ENCODE measurements at places on chromosomes 12 and 14.

DNA sequence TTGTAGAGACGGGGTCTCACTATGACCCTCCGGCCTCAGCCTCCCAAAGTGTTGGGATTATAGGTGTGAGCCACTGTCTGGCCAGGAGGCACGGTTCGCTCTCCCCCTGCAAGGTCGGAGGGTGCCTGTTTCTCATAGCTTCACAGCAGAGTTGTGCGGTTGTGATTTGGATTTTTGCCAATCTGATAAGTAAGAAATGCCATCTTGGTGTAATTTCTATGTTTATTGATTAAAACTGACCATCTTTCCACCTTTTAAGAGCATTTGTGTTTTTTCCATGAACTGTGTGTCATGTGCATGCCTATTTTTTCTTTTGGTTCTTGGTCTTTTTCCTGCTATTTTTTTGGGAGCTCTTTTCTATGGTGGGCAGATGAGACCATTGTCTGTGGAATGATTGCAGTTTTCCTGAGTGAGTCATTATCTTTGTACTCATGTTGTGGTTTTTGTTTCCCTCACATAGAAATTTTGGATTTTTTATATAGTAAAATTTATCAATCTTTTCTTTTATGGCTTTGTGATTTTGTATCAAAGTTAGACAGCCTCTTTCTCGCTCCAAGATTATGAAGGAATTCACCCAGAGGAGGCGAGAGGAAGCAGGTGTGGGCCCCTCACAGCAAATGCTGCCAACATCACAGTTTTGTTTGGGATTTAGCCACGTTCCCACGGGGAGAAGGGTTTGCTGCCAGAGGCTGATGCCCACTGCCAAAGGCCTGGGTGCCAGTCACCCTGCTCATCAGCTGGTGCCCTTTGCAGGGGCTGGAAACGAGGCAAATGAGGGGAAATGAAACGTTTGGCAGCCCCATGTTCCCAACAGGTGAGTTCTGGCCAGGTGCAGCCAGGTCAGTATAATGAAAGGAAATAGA, 47.2 kb downstream of the RFX4 start:
- DNase-seq, result no peak

- DNase-seq, result no peak
Measured at GRCh38 chr14:50520947-50521815, 11.2 kb downstream of the MAP4K5 start.

DNA sequence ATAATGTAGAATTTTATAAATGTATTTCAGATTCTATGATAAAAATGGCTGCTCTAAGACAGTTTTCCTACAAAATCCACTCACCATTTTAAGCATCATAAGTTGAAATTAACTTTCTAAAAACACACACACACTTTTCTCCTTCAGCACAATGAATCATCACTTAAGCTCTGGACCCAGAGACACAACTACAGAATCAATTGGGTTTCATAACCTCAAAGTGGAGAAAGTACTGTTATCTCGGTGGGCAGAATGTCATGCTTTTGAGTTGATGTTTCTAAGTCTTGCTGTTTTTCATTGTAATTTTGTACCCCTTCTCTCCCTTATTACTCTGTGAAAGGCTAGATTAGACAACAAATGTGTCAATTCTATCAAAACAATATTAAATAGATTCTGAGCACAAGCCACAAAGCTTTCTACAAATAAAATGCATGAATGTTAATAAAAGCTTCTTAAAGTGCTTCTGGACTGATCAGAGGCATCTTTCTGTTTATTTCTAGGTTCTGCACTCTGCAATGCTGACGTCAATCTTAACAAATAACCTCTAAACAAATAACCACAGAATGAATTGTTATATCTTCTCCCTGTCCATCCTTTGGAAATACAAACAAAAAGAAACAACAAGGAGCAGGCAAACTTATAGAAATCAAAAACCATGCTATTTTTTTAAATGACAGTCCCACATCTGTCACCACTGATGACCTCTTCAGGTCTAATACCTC, 8.2 kb downstream of the IPO8 start:
- DNase-seq, result no peak

GRCh38 chr12:131671871-131672270, 39.0 kb upstream of the SFSWAP start:
- no peak for DNase-seq

DNA sequence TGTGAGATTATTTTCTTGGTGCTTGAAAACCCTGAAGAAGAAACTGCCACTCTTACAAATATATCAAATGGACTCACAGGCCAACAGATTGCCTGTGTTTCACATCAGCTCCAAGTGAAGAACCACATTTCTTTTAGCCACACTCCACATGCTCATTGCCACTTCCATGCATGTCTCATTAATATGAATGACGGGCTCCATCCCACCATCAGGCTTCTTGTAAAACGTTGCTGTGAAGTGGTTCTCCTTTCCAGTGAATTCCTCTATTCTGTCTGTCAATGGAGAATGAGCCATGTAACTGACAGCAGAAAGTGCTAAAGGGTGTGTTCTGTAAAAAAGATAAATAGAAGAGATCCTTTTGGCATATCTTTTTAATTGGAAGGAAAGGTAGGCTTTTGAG, 188.2 kb upstream of the RMST start:
- DNase-seq, result no peak

DNA sequence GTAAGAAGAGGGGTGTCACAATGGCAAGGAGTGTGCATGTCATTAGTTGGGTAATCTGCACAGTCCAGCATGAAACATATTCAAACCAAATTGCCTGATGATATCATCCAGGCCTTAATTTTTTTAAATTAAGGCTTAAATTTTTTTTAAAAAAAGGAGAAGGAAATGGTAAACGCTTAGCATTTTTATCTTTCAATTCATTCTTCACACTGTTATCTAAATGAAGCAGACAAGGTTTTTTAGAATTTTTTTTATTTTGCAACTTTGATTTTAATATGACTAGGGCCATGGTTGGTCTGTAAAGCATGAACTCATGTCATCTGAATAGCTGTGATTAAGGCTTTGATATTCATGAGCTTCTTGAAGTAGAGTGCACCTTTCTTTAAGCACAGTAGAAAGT, 362.5 kb downstream of the SYT1 start:
- no peak for DNase-seq

DNA sequence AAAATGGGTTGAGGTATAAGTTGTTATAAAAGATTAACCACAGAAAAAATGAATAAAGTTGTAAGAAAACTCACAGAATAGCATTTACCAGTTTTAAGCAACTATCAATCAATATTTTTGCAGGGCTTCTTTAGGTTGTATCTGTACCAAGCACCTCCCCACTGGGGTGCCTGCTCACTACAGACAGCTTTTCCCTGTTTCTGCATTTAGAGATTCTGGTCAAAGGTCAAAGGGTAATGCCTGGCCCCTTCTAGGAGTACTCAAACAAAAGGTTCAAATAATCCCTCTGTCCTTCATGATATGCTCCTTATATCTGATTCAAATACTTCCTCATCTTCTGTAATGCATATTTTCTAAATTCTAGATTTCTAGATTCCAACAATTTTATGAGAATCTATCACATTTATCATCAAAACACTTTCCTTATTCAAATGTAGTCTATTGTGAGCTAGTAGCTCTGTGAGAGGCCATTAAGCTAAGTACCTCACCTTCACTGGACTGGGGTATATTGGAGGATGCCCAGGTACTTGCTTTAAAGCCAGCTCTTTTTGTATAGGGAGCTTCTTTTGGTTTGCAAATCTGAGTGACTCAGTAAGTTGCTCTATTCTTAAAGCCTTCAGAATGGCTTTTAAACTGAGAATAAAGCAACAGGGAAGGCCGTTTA, 120.7 kb upstream of the PTPRB start:
- DNase-seq, result no peak

DNA sequence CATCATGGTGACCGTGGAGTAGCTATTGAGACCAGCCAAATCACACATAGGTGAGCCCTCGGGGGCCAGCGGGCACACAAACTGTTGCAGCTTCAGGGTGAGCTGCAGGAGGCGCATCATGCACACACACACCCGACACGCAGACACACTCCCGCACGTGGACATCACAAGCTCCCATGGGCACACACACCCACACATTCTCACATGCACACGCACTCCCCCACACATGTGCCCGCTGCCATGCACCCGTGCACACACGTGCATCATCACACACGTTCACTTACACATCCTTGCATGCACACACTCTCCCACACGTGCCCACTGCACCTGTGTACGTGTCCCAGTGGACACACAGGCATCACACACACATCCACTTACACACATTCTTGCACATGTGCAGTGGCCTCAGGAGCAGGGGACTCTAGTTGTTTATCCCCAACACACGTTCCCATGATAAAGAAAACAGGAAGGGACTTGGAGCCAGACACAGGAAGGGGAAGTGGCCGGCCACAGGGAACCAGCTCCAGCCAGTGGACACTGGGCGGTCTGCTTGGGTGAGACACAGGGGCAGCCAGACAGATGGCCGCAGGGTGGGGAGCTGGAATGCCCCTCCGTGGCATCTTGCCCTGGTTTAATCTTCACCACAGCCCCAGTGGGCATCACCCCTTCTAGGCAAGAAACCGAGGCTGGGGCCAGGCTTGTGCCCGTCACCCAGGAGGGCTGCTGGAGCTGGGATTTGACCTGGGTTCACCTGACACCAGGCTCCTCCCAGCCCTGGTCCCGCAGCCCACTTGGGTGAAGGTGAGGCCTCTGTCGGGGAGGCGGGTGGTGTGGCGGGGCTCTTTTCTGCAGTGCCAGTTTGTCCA, 49.7 kb downstream of the CYP46A1 start:
- no peak for DNase-seq

DNA sequence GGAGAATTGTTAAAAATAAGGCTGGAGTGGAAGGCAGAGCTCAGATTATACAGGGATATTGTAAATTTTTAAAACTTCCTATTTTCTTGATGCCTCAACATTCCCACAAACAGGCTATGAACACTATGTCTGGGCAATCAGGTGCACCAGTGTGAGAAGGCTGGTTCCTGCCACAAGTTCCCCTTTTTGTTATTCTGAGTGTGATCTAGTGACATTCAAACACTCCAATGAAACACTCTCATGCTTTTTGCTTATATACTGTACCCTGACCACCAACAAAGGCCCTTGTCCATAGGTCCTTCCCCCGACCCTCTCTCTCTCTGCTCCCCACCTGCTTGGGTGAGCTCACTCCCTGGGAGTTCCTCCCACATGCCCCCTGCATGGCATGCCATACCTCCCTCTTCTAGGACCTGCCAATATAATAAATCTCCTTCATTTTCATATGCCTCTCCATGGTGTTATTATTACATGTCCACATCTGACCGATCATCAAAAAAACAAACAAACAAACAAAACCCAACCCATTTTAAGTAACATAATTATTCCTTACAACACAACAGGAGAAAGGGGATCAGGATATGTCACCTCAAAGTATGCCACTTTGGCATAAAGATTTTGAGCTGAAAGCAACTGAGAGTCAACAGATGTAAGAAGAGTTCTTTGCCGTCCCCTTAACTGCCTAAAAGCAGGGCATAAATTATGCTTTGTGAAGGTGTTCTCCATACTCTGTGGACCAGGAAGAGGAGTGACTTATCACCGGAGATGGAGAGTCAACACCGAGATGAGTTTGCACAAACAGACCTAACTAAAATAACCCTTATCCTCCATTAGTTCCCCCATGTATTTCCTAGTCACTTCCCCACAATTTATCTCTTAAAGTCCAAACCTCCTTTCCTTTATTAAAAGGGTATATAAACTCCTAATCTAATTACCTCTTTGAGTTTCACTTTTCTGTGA, 42.5 kb upstream of the CATSPERB start:
- DNase-seq, result peak; percentile 54

DNA sequence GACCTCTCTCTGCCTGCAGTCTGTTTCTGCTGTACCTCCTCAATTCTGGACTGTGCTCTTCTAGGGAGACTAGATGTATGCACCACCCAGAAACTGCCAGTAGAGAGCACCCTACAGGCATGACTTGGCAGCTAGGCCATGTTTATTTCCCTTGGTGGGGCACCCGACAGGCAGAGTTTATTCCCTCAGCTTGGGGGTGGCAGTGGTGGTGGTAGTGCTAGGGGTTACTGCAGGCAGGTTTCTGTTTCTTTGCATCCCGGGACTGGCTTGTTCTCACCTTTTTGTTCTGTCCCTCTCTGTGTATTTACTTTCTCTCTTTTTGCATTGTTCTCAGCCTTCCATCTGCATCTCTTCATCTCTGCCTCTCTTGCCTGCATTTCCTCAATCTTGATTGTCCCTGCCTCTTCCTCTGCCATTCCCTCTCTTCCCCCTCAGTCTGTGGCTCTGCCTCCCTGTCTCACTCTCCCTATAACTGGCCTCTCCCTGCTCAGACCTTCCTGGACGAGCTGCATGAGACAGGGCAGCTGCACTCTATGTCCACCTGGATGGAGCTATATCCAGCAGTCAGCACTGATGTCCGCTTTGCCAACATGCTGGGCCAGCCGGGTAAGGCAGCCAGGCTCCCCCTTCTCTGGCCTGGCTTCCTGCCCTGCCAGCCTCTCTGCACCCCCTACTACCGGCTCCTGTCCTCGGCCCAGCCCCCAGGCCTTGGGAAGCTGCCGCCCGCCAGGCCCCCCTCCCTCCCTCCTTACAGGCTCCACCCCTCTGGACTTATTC, 13.8 kb downstream of the PRPF40B start:
- peak; percentile 61 for DNase-seq

- DNase-seq, result peak; percentile 41
Measured at GRCh38 chr12:110590806-110591326, 7.7 kb upstream of the PPTC7 start.

GRCh38 chr14:73627151-73627558, 14.8 kb downstream of the ACOT6 start:
- no peak for DNase-seq

GRCh38 chr12:124490584-124491305, 76.7 kb downstream of the NCOR2 start:
- DNase-seq, result no peak

DNA sequence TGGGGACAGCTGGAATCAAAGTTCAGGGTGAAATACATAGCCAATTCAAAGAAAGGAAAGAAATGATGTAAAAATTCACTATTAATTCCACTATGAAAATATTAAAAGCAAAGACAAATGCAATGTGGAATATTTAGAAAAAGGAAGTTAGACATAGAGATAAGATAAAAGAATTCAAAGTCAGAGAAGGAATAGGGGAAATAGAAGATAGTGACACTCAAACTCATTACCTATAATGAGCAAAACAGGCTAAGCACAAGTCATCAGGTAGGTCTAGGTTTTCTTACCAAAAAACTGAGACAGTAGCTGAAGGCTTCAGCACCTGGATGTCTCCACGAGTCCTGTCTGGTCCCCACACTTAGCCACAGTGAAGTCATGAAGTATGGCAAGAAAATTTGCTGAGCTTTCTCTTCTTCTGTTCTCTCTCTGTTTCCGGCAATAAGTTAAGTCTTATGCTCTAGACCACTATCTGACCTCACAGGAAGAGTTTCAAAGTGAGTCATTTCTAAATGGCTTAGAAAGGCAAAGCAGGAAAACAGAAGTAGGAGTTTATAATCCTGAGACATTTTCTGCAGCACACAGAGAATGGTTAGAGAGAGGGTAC, at the start of gene C3AR1:
Gene C3AR1 (minus strand): TSS at position 369 of the 604 bp plus-strand sequence. CDS start 6,174 bp downstream, outside the sequence.
- DNase-seq, result peak; percentile 65

DNA sequence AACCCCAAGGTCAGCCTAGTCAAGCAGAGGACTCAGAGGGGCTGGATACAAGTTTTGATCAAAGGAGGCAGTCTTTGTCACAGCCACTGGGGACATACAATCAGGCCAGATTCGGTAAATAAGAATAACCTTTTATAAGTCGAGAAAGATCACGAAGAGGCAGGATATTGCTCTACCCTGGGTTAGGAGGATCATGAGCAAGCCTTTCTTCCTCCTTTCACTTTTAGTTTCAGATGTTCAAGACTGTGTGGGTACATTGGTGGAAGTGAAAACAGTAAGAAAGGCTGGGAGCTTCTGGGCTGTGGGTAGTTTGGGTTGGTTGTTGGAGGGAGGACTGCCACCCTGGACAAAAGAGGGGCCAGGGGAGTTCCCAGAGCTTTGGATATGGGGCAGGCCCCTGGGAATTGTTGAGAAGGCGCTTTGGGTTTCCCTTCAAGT, 127.7 kb downstream of the SNAPC1 start:
- DNase-seq, result no peak

Data from GDM1 (cell line).